ENCODE measurements at places on chromosomes 1 and 21.

- no peak for DNase-seq
Measured at GRCh38 chr1:231219422-231220401, 21.3 kb upstream of the GNPAT start.

GRCh38 chr1:108057541-108057940, 92.6 kb upstream of the VAV3 start:
- no peak for DNase-seq

DNA sequence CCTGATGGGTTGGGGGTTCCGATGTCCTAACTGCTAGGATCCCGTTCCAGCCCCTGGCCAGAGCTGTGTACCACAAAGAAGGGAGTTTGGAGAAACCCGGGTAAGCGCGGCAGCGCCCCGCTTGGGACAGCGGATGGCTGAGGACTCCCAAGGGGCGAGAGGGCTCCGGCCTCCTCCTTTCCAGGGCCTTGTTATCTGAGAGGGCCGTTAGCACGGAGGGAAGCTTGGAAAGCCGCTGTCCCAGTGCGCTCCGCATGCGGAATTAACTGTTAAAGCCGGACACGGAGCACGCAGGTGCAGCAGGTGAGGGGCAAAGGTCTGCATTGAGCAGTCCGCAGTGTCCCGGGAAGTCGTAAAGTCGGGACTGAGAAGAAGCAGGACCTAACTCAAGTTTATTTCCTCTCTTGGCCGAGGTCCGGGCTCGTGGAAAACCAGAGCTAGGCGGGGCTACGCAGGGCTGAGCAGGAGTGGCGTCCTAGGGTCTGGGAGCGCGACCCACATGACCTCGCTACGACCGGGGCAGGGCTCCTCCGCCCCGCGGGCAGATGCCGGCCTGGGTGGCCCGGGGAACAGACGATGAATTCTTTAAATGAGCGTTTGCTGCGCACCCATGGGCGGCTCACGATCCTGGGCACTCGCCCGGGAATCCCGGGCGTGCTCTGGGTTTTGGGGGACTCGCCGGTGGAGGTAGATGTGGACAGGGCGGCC, 4.5 kb downstream of the LHX4 start:
- no peak for DNase-seq

GRCh38 chr1:104921525-104921924, 1171.8 kb downstream of the AMY1C start:
- DNase-seq, result no peak

DNA sequence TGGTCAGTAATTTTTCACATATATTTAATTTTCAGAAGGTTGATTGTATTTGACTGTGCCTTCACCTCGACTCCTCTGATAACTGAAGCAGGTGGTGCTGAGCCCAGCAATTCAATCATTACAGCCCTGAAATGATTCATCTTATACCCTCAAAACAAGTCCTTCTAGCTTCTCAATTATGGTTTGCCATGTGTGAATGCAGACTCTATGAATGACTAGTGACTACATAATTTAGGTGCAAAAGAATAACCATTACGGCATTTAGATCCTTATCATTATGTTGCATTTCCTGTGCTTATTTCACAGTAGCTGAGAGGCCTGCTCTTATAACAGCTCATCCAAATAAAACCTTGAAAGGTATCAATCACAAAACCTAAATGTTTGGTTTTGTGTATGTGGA, 54.0 kb upstream of the COL11A1 start:
- no peak for DNase-seq

GRCh38 chr1:213448776-213449175, 397.7 kb downstream of the RPS6KC1 start:
- no peak for DNase-seq

- DNase-seq, result no peak
Measured at GRCh38 chr1:76314730-76315129, 240.2 kb downstream of the ST6GALNAC3 start.

DNA sequence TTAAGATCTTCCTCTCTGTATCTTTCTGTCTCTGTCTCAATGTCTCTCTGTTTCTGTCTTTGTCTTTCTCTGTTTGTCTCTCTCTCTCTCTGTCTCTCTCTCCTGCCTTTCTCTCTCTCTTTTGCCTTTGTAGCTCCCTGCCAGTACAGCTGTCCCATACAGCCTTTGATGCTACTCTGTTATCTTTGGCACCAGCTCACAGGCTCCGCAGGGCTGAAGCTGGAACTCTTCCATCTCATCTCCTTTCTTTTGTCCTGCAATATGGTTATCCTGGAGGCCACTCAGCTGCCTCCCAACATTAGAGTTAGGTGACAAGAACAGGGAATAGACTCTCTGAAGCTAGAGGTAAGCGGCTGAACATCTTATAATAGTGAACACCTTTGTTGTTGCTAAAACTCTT, 354.3 kb upstream of the NEGR1 start:
- DNase-seq, result no peak

- DNase-seq, result no peak
Measured at GRCh38 chr1:12485231-12486058, 132.6 kb downstream of the DHRS3 start.

GRCh38 chr1:4631321-4631720, 23.1 kb upstream of the AJAP1 start:
- DNase-seq, result no peak

GRCh38 chr1:237411621-237412020, 369.6 kb downstream of the RYR2 start:
- no peak for DNase-seq

DNA sequence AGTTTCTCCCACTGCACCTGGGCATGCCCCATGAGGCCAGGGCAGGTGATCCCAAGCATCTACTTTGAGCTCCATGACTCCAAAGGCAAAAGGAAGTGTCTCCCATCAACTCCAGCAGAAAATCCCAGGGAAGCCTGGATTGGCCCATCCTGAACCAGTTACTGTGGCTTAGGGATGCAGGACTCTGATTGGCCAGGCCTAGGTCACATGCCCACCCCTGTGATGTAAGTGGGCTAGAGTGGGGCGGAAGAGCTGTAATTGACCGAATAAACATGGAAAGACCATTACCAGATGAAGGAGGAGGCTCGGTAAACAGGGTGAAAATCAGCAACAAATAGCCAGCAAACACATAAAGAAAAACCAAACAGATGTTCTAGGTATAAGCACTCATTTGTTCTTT, 45.2 kb downstream of the MATN1 start:
- no peak for DNase-seq

DNA sequence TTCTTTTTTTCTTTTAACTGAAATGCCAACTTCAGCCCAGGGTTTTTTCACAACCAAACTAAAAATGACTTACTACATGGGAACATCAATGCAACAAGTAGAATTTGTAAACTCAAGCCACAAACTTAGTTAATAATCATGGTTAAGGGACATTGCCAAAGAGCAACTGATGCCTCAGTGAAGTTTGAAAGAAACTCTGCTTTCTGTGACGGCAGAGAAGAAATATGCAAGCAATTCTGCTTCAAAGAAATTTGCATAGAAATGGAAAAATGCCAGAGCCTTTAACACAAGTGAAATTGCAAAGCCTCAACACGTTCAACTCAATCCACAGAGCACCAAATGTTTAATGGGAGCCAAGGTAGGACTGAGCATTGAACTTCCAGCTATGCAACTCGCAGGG, 5.0 kb upstream of the CHD5 start:
- DNase-seq, result no peak

GRCh38 chr1:183180218-183180617, 5.8 kb upstream of the LAMC2 start:
- no peak for DNase-seq

DNA sequence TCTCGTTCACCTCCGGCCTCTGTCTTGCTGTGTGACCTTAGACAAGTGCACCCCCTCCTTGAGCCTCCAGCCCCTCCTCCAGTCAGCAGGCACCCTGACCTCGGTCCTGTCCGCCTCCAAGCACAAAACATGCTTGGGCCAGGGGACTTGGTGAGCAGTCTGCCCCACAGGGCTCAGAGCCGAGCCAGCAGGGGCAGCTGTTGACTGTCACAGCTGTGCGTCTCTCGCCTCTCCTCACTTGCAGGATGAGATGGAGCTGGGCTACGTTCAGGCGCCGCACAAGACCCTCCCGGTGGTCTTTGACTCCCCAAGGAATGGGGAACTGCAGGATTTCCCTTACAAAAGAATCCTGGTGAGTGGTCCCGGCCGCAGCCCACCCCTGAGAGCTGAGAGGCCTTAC, 24.2 kb downstream of the PADI3 start:
- no peak for DNase-seq

- no peak for DNase-seq
Measured at GRCh38 chr1:89876463-89876862, 55.6 kb downstream of the LRRC8D start.

GRCh38 chr1:10509809-10510509, 35.2 kb downstream of the PEX14 start:
- no peak for DNase-seq

GRCh38 chr1:204325944-204326343, 33.8 kb downstream of the PLEKHA6 start:
- DNase-seq, result no peak

DNA sequence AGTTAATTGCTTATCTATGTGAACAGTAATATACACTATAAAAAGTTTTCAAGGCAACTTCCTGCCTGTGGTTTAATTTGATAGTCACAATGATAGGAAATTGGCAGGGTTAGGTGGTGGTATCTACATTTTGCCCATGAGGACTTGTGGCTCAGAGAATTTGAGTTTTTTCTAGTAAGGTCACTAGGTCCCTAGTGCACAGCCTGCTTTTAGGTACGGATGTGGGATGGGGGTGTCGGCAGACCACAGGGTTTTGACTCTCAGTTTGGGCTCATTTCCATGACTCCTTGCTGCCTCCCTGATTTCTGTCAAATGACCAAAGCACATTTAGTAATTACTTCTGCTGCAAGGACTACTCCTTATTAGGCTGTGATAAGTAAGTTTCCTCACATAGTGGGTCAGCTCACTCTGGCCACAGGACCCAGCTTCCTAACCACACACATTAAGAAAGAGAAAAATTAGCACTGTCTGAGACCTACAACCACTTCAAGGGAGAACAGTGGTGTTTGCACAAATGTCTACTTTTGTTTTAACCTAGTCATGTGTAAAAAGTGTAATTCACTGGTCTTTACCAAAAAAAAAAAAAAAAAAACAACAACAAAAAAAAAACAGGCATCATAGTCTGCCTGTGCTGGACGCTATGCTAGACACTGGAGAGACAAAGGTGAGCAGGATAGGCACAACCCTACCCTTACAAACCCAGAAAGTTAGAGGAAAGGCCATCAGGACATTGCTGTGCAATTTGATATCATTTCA, 43.7 kb downstream of the MRPL39 start:
- DNase-seq, result peak; percentile 26

DNA sequence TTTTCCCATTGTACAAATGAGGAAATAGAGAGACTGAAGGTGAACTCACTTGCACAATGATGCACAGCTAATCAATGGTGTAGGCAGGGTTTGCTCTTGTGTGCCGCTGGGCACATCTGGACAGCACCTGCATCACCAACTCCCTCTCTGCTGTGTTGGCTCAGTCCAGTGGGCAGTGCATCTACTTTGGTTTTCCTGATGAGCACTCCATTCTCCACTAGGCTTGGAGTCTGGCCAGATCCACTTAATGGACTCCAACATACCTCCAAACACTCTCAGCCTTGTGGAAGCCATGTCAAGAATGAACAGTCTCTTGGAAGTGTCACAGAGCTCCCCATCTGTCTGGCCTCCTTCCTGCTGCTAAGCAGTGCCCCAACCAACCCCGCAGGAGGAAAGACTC, 152.2 kb downstream of the HIVEP3 start:
- DNase-seq, result no peak

- no peak for DNase-seq
Measured at GRCh38 chr1:54887665-54888071, 673 bp upstream of the DHCR24 start.

GRCh38 chr1:5814046-5814619, 178.1 kb downstream of the NPHP4 start:
- DNase-seq, result no peak

DNA sequence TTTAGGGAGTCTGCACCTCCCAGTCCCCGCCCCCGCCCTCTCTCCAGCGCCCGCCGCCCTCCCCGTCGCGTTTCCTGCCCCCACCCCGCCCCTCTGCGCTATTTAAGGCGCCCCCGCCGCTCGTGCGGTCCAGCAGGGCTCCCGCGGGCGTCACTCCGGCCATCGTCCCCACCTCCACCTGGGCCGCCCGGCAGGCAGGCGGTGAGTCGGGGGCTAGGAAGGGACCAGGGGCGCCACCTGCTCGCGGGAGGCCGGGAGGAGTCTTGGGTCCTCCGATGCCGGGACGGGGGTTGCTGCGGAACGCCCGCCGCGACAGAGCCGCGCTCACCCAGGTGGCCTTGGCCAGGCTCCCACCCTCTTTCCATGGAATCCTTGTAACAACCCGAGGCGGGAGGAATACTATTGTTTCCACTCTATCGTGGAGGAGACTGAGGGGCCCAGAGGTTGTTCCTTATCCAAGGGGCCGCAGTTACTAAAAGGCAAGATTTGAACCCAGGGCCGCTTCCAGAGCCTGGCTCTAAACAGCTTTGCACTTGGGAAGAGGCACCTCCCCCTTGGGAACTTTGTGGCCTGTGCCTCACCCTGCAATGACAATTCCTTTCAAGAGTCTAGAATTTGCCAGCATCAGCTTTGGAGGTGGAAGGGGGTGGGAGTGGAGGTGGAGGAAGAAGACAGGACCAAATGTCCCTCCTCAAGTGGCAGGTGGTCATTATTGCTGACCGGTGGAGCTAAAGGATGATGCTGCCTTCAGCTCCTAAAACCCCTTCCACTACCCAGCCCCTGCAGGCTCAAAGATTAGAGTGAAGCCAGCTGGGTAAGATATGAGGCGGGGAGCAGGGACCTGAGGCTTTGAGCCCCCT, at the start of gene GJA4:
TSS of gene GJA4 (plus strand) at position 132 of the 860 bp plus-strand sequence. CDS start 1,215 bp downstream, outside the sequence.
- no peak for DNase-seq

DNA sequence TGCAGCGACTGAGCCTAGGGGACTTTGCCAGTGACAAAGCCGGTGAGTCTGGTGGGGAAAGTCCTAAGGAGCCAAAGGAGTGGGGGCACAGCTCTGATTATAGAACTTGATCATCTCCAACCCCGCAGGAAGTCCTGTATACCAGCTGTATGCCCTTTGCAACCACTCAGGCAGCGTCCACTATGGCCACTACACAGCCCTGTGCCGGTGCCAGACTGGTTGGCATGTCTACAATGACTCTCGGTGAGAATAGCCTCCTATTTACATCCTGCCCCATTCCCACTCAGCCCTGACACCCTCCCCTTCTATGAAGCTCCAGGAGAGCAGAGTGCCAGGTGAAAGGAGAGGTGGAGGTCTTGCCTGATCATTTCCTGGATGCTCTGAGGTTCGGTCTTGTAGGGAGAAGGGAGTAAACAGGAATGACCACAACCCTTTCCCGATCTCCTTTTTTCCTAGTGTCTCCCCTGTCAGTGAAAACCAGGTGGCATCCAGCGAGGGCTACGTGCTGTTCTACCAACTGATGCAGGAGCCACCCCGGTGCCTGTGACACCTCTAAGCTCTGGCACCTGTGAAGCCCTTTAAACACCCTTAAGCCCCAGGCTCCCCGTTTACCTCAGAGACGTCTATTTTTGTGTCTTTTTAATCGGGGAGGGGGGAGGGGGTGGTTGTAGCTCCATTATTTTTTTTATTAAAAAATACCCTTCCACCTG, 1.2 kb upstream of the PPOX start:
- DNase-seq, result no peak

DNA sequence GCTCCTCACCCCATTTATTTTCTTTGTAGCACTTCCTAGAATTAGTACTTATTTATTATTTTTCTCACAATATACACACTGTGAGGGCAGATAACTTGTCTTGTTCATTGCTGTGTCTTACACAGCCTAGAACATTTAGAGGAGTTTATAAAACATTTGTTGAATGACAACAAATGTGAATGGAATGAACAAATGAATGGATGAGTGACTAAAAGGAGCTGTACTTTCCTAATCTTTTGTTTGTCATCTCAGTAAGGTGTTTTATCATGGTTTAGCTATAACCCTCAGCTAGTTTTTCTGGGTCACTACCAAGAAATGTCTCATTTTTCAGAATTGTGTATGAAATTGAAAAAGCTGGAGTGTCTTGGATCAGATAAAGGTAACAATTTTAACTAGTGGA, 239.3 kb upstream of the KCNK2 start:
- no peak for DNase-seq

Measured in naive thymus-derived CD8-positive, alpha-beta T cell (primary cell).